ENCODE measurements at places on chromosomes 5 and 9.

DNA sequence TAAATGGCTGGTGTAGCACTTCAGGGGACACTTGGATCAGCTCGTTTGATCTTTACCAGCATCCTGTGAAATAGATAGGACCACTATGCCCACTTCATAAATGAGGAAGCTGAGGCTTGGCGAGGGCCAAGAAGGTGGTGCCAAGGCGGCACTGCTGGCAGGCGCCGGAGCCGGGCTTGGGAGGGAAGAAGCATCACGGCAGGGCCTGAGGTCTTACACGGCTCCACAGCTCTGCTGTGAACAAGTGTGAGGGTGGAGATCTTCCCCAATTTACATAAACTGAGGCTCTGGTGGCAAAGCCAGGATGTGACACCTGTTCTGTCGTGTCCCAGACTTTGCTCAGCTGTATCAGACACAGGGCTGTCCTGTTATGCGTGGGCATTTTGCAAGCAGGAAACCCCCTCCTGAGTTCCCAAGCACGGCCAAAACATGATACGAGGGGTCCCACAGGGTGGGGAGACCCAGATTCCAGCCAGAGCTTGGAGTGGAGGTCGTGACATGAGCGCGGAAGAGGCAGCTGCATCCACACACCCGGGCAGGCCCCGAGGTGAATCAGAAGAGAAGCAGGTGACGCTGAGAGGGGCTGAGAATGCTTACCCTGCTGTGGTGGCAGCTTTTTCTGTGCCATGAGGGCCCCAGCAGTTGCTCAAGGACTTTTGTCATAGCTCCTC, 117.5 kb upstream of the BOD1 start:
- no peak overlapping the region for H3K4me3 ChIP-seq
- H3K36me3 ChIP-seq, result no peaks in the 10 kb centered on the region
- no peaks in the 10 kb centered on the region for H3K27me3 ChIP-seq
- no peak overlapping the region for H3K27ac ChIP-seq
- no peaks in the 10 kb centered on the region for H3K4me1 ChIP-seq
- DNase-seq, result no peak

DNA sequence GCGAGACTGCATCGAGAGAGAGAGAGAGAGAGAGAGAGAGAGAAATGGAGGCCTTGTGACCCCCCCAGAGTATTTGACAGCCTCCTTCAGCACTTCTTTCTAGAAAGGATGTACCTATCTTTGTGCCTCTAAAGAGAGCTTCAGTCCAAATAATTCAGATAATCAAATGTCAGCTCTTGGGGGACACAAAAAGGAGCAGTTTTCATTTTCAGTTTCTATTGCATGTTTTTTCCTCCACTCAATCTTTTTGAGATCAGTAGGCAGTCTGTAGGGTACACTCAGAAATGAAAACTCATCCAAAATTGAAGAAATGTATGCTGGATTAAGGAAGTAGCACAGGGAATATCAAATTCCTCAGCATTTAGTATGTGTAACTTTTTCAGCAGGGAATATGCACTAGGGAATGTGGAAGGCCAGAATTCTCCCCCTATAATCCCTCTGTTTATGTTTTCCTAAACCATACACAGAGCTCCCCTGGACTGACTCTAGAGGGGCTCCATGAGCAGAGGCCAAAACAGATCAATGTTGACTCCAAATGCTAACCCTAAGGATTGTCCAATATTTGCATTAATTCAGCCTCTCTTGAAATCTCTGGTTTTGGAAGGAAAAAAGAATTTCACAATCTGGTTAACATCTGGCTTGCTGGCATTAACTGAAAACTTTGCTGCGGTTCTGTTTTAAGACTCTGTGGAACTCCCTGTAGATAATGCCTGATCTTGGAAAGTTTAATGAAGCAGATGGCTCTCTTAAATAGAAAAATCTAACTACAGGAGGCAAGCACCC, 250.1 kb downstream of the CEMIP2 start:
- H3K27ac ChIP-seq, result no peak overlapping the region
- H3K4me1 ChIP-seq, result no peaks in the 10 kb centered on the region
- no peaks in the 10 kb centered on the region for H3K27me3 ChIP-seq
- no peak overlapping the region for H3K4me3 ChIP-seq

DNA sequence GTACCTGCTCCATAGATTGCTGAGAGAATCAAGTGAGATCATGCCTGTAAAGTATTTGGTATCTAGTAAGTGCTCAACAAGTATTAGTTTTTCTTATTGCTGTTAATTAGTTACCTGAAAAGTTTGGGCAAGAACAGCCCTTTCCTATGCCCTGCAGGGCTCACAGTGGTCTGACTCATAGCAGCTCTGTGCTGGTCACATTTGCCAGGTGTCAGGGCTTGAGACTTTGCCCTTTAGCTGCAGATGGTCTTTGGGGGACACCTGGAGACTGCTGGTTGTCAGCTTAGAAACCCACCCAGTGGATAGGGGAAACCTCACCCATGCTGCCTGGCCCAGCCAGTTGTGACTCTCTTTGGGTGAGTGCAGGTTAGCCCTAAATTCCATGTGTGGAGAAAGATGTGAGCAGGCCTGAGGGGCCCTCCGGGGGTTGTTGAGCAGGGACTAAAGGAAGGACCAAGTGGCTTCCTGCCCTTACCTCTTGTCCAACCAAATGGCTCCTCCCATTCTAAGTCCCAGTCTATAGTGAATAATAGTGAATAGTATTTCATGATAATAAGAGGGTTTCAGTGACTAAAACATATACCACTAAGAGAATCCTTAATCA, 9.0 kb downstream of the COL27A1 start:
- H3K4me1 ChIP-seq, result peaks cover 20% of the 10 kb centered on the region
- H3K4me3 ChIP-seq, result no peak overlapping the region
- H3K27me3 ChIP-seq, result no peaks in the 10 kb centered on the region
- no peak for DNase-seq
- no peak overlapping the region for H3K27ac ChIP-seq
- peaks cover 2% of the 10 kb centered on the region for H3K36me3 ChIP-seq

- no peaks in the 10 kb centered on the region for H3K36me3 ChIP-seq
- H3K4me1 ChIP-seq, result peaks cover 3% of the 10 kb centered on the region
- no peaks in the 10 kb centered on the region for H3K27me3 ChIP-seq
- no peak for DNase-seq
- no peak overlapping the region for H3K27ac ChIP-seq
Observed at GRCh38 chr9:110809038-110809595, 140.5 kb downstream of the MUSK start.

- no peaks in the 10 kb centered on the region for H3K27me3 ChIP-seq
- H3K4me3 ChIP-seq, result no peak overlapping the region
- DNase-seq, result peak; percentile 41
- H3K4me1 ChIP-seq, result no peaks in the 10 kb centered on the region
Observed at GRCh38 chr9:94108584-94108983, 24.3 kb downstream of the PTPDC1 start.

Data from fibroblast of lung (primary cell).